Stimulated activated CD8-positive, alpha-beta memory T cell treated with anti-CD3 and anti-CD28 coated beads, Interleukin-7, amount 100 ng/mL, for 48 hours (primary cell): ENCODE measurements at places on chromosomes 11 and 22.
A peak's percentile ranks its signal among the peaks of the same experiment; 100 is the strongest.

DNA sequence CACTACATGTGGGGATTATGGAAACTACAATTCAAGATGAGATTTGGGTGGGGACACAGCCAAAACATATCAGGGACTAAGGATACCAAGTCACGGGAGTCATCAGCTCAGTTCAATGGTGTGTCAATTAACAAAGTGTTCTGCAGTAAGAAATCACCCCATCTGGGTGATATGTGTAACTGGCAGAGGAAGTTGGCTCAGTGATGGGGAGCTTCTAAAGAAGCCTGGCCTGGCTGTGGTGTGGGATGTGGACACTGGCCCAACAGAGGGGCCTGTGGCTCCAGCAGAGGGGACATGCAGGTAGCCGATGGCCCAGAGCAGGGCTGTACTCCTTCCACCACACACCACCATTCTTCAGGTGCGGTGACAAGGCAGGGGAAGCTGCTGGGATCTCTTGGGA is 31.6 kb downstream of the RPS6KA4 start:
- DNase-seq: no peak

DNA sequence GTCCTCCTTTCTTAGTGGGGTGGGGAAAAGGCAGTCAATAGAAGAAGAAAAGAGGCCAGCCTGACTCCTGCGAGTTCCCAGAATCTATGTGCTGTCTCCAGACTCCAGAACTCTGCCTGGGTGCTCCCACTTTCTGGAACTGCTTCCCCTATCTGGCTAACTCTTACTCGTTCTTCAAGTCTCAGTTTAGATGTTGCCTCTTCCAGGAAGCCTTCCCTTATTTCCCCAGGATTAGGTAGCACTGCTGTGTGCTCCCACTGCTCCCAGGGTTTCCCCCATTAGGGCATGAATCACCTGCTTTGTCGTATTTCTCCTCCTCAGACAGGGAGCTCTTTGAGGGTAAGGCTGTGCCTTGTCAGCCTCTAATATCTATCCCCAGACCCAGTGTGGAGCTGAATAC is 17.5 kb upstream of the SYT7 start:
- DNase-seq: no peak

DNA sequence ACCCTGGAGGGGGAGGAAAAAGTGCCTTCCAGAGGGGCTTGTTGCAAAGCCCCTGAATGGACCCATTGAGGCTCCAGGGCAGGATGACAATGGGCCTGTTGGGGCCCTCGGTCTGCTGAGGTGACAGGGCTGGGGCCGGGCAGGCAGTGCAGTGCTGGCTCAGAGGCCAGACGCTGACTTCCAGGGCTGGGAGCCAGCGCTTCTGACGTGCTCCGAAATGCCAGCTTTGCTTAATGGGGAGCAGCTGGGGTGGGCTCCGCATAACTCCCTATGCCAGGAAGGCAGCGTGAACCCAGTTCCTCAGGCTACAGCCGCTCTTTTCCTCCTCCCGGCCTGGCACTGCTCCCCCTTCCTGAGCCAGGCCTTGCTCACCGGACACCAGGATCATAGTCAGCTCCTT is 17.7 kb downstream of the NAV2 start:
- DNase-seq: no peak

GRCh38 chr11:125892071-125892470 is 4.6 kb downstream of the HYLS1 start:
- DNase-seq: no peak

DNA sequence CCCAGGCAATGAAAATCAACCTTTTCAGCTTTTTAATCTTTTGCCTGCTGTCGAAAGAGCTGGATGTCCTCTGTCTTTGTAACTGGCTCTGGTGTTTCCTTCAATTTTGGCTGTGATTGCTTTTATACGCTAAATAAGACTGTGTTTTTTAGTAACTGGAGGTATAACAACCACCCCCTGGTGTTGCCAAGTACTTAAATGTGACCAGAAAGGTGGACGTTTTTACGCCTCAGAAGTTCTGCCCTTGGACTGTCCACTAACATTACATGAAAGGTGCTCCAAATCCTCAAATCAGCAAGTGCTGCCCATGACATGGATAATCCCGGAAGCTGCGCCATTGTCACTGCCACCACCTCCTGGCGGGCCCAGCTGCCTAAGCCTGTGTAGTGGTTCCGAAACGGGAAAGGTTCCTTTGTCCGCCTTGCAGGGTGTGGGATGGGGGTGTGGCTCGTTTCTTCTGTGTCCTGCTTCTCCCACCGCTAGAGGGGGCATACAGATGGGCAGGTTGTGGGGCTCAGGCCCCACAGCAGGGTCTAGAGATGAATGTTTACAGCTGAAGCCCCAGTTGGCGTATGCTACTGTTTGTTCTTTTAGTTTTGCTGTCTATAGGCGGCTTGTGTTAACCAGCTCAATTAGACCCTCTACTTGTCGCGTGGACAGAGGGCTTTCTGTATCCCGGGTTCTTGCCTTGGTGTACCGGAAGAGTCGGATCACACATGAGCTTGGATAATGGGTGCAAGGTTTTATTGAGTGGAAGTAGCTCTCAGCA is 82.2 kb upstream of the SEPTIN5 start:
- no peak for DNase-seq

GRCh38 chr22:40414838-40415505 is 44.6 kb downstream of the SGSM3 start:
- no peak for DNase-seq

DNA sequence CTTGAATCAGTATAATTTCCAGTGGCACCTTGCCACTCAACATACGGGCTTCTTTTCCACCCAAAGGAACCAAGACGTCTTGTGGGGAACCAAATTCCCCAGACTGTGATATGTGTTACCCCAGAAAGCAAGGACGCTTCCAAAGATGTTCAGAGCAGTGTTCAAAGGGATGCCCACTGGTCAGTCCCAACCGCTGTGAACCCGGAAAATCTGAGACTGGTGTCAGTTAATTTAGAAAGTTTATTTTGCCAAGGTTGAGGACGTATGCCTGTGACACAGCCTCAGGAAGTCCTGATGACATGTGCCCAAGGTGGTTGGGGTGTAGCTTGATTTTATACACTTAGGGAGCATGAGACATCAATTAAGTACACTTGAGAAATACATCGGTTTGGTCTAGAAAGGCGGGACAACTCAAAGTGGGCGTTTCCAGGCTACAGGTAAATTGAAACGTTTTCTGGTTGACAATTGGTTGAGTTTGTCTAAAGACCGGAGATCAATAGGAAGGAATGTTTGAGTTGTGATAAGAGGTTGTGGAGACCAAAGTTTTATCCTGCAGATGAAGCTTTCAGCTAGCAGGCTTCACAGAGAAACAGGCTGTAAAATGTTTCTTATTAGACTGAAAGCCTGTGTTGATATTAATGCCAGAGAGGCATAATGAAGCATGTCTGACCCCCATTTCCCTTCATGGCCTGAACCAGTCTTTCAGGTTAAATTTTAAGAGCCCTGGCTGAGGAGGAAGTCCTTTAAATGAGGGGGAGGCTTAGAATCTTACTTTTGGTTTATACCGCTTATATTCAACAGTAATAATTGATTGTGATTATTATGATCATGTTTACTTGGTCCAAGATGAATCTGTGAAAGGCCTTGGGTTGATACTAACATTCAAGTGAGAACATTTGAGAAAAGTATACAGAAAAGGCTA is 6.8 kb downstream of the APOL3 start:
- DNase-seq: no peak

- DNase-seq: no peak
Measured at GRCh38 chr22:25081409-25081824, 118.2 kb upstream of the CRYBB3 start.

GRCh38 chr11:13169709-13170108 is 107.9 kb upstream of the BMAL1 start:
- no peak for DNase-seq

GRCh38 chr11:75815345-75816168 is 547 bp downstream of the UVRAG start:
- DNase-seq: peak; percentile 7

GRCh38 chr11:94059065-94059464 is 37.9 kb downstream of the HEPHL1 start:
- no peak for DNase-seq

- DNase-seq: peak; percentile 51
Measured at GRCh38 chr22:30178181-30179126, 68.1 kb downstream of the LIF start.

- no peak for DNase-seq
Measured at GRCh38 chr22:38707346-38707745, 1.6 kb downstream of the GTPBP1 start.

- DNase-seq: no peak
Measured at GRCh38 chr11:62044639-62045121, 77.2 kb upstream of the FTH1 start.

DNA sequence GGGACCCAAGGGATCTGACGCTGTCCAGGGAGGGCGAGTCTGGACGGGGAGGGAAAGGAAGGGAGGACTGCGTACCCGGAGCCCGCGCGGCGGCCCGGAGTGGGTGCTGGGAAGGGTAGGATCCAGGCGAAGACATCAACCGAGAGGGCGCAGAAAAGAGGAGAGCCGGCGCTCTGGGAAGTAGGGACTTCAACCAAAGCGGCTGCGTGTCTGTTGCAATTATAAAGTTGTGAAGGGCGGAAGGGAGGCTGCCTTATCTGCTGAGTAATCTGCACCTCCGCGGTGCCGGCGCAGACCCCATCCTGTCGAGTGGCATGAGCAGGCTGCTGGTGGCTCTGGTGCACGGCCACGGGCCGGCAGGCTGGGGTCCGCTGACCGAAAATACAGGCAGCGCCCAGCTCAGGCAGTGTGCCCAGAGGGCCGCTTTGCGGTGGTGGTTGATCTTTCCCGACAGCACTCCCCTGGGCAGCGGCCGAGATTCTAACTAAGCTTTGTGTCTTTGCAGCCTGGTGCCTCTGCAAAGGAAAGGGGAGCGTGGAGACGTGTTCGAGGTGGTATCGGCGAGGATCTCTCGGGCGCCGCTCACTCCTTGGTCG is 978 bp downstream of the C11orf87 start:
- DNase-seq: no peak

- DNase-seq: no peak
Measured at GRCh38 chr11:122556605-122557004, 98.9 kb upstream of the UBASH3B start.

GRCh38 chr22:48256041-48256739 is 1493.7 kb downstream of the TBC1D22A start:
- DNase-seq: no peak

DNA sequence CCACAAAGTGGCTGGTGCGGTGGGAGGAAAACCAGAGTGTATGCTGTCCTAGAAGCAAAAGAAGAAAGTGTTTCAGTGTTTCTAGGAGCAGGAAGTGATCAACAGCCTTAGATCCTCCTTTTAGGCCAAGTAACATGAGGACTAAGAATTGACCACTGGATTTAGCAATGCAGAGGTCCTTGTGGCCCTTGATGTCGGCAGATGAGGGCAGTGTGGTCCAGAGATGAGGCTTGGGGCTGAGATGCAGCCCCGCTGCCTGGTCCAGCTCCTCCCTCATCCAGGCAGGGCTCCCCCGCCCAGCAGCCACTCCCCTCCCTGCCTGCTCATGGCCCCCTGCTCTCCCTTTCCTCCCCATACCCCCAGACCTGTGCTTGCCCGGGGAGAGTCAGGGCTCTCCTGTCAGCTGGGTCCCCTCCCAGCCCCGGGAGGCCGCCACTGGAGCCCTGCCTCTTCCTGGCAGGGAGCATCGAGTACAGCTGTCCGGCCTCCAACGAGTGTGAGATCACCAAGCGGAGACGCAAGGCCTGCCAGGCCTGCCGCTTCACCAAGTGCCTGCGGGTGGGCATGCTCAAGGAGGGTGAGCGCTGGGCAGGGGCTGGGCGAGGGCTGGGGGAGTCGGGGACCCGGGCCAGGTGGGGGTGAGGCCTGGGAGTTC is 3.7 kb downstream of the TRMT112 start:
- DNase-seq: no peak

DNA sequence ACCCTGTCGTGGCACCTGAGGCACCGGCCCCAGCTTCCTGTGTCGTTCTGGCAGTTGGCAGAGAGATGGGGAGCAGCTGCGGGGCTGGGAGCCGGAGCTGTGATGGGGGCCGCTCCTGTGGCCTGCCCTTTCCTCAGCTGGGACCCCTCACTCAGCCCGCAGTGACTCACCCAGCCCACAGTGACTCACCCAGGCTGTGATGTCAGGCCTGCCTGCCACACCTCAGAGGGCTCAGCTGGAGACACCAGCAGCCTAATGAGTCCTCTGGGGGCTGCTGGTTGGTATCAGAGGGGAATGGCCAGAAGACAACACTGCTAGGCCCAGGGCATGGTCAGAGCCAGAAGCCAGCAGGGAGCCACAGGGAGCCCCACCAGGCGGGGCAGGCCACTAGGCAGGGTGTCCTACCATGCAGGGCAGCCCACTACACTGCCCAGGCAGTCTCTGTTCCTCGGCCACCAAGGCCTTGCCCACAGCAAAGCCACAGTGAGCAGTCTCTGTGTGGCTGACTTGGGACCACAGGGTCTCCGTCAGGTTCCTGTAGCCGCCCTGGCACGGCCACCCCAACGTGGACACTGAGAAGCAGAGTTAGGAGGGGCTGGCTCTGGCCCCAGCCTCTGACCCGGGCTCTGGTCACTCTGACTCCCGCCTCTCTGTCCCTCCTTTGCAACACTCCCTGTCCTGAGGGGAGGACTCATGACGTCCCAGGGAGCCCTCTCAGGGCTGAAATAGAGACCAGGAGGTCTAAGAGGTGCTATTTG is 4.2 kb upstream of the FXYD2 start:
- DNase-seq: peak; percentile 83

DNA sequence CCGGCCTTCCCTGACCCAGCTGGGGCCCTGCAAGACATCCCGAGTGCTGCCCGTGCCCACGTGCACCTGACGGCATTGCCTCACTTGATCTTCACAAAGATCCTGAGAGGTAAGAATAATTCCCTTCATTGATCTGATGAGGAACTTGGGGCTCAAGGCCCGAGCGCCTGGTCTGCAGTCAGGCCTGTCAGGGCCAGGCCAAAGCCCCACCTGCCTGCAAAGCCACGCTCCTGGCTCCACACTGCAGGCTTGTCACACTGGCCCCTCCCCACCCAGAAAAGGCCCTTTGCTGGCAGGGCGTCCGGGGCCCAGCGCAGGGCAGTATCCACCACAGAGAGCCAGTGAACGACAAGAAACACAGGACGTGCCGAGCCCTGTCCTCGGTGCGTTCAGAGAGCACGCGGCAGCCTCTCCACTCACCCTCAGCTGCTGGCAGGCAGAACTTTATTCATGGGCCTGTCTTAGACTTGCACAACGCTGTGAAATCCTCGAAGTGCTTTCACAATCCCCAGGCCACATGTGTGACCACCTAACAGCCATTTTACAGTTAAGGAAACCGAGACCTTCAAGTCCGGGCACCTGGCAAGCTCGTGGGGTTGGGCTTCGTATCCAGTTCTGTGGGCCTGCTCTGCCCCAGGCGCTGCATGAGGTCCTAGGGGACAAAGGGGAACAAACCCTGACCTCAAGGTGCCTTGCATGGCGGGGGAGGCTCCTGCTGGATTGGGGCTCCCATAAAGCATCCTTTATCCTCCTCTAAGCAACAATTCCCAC is 14.8 kb downstream of the KIAA0930 start:
- no peak for DNase-seq

- DNase-seq: no peak
Measured at GRCh38 chr11:82859750-82860149, 40.5 kb downstream of the PRCP start.
